CD8-positive, alpha-beta memory T cell (primary cell): ENCODE measurements at places on chromosomes 1 and 21.

- no peak for DNase-seq
These were observed 157.3 kb downstream of the GALNT2 start for GRCh38 chr1:230224101-230224960.

- DNase-seq: peak; percentile 47
These were observed 4.3 kb downstream of the GUK1 start for GRCh38 chr1:228144193-228144992.

GRCh38 chr1:54163051-54163450 lies 10.3 kb upstream of the CDCP2 start:
- no peak for DNase-seq

DNA sequence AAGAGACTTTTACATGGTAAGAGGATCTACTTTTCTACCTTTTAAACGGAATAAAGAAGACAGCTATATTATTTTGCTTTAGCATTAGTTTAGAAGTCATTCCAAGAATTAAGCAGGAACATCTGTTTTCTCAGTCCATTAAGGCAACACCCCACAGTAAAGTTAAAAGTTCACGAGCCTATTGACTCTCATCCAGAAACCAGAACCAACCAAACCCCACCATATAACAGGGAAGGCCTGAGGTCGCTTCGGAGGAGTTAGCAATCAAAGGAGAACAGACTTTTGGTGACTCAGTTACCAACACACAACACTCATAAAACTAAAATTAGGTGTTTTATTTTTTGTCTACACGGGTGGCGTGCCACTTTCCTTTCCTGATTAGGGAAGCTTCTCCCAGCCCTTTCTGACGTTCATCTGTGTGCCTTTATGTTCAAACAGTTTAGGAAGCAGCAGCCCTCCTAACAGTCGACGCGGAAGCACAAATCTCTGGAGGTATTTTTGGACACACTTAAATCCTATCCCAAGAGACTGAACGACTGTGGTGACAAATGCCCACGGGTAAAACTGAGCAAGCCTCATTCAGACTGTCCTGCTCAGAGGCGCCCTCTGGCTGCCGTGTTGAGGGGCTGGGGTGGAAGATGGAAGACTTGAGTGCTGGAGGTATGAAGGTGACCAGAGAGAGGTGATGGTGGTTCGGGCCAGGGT lies 8.6 kb upstream of the PLA2G2C start:
- DNase-seq: peak; percentile 45

- no peak for DNase-seq
These were observed 716 bp downstream of the CTBS start for GRCh38 chr1:84573481-84573966.

- peak; percentile 63 for DNase-seq
These were observed 10.4 kb downstream of the EMC1 start for GRCh38 chr1:19240673-19241538.

DNA sequence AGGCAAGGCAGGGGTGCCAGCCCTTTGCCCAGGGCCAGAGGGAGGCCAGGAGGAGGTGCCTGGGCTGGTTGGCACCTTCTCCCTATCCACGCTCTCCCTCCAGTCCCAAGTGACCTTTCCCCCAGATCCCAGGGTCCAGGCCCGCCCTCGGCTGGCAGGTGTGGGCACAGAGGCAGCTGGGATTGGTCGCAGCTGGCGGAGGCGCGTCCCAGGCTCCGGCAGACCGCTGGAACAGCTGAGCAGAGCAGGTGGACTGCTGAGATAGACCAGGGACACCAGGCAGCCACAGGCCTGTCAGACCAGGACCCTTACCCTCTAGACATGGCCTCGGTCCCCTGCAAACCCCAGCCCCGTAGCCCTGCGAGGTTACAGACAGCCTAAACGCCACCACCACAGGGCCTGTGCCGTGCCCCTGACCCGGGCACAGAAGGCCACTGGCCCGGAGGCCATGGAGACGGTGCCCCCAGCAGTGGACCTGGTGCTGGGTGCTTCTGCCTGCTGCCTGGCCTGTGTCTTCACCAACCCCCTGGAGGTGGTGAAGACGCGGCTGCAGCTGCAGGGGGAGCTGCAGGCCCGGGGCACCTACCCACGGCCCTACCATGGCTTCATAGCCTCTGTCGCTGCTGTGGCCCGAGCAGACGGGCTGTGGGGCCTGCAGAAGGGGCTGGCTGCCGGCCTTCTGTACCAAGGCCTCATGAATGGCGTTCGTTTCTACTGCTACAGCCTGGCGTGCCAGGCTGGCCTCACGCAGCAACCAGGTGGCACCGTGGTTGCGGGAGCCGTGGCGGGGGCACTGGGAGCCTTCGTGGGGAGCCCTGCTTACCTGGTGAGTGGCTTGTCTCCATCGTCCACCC lies at the start of gene SLC25A34:
TSS of gene SLC25A34 (plus strand) at position 221 of the 854 bp plus-strand sequence. CDS start at position 449, 228 bp downstream.
- no peak for DNase-seq
